GM23248 (cell line): ENCODE measurements at places on chromosomes 1 and 21.
A peak's percentile ranks its signal among the peaks of the same experiment; 100 is the strongest.

DNA sequence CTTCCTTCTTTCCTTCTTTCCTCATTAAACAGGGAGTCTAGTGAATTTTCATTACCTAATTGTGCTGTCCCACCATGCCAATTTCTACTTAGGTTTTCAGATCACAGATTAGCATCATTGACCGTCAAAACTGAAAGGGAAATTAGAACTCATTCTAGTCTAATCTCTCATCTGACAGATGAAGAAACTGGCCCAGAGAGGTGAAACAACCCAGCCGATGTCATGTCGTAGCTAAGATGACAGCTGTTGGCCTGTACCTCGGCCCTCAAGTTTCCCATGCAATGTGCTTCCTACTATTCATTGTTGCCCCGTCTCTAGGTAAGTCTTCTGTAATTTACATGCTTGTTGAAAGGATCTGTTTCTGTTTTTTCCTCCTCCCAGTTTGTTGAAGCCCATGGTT, 128.2 kb upstream of the KIAA0040 start:
- DNase-seq, result no peak

DNA sequence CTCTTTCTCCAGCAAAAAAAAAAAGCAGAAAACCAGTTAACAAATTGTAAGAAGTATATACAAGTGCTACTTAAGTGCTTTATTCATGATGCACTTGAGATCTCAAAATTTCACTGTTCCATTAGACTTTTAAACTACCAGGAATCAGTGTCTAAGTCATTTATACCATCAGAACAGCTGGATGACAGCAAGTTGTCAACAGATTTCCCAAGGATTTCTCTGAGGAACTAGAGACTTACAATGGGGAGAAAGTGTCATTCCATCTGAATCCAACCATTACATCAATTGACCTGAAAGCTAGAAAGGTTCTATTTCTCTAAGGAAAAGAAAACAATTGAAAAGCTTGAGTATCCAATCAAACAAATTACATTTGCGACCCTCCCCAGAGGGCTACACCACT, 43.8 kb downstream of the USH2A start:
- DNase-seq, result no peak

DNA sequence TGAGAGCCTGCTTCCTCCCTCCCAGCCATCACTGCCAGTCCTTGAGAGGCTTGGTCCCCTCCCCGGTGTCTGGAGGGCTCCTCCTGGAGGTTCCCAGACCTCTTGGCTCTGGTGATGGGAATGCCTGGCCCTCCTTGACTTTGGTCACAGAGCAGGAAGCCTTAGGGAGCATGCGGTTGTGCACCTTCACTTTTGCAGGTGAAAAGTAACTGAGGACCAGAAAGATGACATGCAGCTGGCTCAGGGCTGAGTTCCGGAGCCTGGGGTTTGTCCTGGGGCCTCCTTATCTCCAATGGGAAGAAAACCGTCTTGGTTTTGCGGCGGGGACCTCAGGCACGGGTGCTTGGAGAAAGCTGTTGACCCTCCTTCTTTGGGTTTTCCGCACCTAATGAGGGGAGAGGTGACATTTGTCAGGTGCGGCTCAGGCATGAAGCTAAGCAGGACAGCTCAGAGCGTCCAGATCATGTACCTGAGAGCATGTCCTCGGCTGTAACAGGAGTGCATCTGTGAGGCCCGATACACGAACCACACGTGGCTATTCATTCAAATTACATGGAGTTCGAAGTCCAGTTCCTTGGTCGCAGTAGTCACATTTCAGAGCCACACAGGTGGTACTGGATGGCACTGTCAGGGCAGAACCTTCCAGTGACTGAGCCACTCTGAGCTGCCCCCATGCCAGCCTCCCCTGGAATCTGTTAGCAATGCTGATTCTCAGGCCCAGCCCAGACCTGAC, 608 bp upstream of the MX2 start:
- no peak for DNase-seq

GRCh38 chr1:3599286-3599811, 12.0 kb downstream of the MEGF6 start:
- no peak for DNase-seq

- peak; percentile 83 for DNase-seq
Observed at GRCh38 chr1:234433563-234434285, 45.3 kb downstream of the TARBP1 start.

- no peak for DNase-seq
Observed at GRCh38 chr1:84277343-84278059, 24.0 kb upstream of the SAMD13 start.

DNA sequence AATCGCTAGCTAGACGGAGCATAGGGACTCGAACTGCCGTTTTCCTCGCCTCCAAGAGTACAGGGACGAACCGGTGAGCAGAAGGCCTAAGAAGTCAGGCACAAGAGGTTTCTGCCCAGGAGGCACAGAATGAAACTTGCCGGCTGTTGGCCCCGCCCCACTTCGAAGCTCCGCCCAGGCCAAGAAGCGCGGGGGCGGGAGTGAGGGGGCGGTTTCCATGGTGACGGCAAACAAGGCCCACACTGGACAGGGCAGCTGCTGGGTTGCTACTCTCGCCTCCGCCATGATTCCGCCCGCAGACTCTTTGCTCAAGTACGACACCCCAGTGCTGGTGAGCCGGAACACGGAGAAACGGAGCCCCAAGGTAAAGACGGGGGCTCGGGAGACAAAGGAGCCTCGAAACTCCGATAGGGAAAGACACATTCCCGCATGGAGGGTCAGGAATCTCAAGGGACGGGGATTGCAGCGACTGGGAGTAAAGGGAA, at the start of gene DNALI1:
Gene DNALI1 (plus strand): TSS at position 229 of the 485 bp plus-strand sequence. CDS start 55 bp downstream, at position 284.
- DNase-seq, result peak; percentile 80

DNA sequence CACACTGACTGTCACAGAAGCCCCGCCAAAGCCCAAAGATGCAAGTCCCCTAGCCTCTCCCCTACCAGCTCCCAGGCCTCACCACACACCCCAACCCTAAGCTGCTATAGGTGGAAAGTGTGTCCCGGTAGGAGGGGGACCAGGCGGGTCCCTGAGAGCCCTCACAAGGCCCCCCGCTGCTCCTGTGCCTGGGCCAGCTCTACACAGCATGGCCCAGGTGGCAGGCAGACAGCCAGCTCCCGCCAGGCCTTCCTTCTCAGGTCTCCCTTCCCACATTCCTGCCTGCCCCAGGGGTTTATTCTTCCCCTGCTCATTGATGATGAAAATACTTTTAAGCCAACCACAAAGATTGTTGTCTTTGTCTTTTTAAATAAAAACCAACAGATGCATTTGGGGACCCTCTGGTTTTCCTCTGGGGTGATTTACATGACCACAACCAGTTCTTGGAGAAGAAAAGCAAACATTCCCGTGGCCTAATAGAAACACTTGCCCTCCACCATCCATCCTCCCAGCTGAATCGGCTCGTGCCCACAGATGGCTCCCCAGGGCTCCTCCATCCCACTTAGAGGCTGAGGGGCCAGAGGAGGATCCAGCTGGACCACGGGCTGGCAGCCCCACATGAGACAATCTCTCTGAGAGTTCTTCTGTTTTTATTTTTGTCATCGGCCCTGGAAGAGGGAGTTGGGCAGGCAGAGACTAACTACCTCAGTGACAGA, 93.1 kb downstream of the DMRTB1 start:
- DNase-seq, result no peak

GRCh38 chr1:41913014-41913413, 5.7 kb downstream of the HIVEP3 start:
- no peak for DNase-seq

DNA sequence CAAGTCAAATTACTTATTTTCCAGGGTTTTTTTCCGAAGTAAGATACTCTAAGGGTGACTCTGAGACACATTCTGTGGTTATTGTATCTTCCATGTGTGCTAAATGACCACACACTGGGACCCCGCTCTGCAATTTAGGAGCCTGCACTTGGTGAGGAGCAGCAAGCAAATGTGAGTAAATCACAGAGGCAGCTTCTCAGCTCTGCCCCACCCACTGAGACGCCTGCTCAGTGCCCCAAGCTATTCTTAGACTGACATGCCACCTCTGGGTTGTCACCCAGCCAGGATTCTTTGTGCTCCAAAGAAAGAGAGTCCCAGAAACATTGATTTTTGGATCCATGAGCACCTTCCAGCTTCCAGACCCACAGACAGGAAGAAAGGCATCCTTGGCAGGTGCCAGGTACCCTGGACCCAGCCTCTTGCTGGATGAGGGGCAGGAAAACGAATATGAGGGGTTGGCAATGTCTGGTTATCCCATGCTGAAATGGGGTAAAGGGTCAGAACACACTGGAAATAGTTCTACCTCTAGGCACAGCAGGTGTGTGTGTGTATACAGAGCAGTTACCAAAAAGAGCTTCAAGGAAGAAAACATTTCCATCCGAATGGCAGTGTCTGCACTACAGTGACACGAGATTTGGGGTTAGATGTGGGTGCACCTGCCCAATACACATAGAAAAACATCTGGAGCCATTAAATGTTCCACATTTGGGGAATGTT, 41.2 kb downstream of the TNR start:
- DNase-seq, result no peak

DNA sequence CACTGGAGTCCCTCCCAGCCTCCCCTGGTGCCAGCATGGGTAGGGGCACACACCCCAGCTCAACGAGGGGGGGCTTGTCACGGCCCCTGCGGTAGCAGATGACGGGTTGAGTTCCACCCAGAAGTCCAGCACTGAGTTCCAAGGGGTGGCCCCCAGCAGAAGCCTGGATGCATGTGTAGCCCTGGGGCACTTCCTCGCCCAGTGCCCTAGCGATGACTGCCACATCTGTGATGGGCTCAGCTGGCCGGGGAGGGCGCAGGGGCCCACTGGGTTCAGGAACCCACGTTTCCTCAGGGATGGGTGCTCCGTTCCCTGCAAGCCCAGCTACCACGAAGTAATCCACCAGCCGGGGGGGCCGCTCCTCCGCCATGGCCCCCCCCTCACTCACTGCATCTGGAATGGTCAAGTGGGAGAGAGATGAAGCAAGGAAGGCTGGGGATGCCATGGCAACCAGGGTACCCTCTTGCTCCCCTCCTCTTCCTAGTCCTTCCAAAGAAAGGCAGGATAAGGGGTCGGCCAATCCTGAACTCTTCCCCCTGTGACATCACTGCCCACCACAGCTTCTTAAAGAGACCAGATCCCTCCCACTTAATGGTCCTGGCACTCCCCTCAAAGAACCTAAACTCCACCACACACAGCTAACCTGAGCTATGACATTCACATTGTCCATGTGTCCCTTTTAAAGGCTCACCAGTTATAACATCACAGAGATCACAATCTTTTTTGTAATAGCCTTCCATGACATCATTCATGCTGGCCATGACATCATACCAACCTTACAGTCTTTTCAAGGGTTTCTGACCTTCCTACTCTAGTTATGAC, 2.3 kb downstream of the DENND4B start:
- peak; percentile 32 for DNase-seq

DNA sequence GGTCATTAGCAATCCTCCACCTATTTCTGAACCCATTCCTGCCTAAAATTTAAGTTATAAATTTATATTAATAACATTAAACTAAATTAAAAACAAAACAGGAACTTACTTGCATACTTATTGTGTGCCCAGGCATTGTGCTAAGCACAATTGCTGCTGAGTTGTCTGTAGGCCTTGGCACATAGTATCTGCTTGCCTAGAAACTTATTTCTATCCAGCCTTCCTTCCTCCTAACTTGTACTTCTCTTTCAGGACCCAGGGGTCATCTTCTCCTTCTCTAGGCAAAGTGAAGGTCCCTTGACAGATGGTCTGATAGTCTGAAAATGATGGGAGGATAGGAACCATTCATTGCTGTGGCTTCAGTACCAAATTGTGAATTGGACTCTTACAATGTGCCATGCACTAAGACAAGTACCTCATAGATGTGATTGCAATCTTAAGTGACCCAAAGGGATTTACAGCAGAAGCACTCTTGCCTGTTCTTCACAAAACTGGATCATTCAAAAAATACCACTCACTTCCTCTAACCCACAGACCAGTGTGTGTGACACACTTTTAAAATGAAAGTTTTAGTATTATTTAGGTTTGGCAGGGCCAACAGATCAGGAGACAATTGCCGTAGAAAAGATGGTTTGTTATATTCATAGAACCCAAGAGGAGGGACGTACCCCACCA, 10.3 kb upstream of the CD101 start:
- DNase-seq, result no peak

DNA sequence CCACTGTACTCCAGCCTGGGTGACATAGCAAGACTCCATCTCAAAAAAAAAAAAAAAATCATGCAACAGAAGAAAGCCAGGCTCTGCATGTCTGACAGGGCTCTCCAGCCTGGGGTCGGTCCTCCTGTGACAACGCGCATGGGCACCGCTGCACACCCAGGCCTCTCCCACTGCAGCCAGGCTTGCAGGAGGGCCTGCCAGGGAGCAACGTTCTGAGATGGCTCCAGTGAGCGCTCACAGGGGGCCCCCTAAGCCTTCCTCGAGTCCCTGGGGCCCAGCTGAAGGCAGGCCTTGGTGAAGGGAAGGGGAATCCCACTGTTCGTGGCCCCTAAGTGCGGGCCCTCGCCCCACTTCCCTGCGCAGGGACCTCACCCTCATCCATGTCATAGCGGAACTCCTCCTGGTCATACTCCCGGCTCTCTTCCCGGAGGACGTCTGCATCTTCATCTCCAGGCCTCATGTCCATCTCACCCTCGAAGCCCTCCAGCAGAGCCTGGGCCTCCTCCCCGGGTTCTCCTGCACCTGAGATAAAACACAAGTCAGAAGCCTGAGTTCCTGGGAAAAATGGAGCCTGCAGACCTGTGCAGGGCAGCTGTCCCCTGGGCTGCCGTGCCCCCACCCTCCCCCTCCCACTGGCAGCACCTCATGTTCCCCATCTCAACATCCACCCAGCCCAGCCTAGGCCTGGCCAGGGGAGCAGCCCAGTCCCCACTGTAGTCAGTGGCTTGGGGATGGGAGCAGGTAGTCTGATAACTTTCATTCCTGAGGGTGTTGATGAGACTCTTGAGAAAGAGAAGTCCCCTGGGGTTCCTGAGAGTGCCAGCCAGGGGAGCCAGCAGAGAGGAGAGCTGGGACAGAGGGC, 20.3 kb downstream of the RSPH1 start:
- no peak for DNase-seq

DNA sequence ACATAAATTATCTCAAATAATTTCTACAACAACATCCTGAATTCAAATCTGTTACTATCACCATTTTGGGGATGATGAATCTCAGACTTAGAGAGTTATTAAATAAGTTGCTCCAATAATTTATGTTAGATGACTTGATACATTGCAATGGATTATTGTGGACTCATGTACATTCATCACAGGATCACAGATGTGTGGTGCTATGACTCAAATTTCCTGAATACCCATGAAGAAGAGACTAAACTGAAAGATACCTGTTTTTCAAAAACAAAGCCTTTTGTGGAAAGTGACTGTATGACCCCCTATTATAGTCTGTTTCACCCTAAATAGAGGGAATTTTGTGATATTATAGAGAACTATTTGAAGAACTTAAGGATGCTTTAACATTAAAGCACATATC, 315.0 kb downstream of the PLA2G4A start:
- no peak for DNase-seq

DNA sequence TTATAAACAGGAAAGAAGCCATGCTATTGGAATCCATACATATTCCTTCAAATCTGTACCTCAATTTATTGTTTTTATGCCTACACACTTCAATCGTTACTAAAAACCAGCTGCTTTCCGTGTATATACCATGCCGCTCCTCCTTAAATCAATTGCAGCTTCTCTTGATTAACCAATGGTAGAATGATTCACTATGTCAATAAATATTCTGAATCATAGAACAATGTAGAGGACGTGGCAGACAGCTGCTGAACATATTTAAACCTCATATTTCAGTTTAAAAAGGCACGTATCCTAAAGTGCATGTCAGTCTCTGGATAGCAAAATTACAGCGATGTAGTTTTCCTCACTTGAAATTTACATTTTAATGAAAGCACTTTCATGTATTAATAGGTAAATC, 100.4 kb downstream of the MRPL39 start:
- peak; percentile 57 for DNase-seq

- peak; percentile 82 for DNase-seq
Observed at GRCh38 chr1:198465201-198466144, 75.0 kb downstream of the ATP6V1G3 start.
